ENCODE measurements at places on chromosomes 4 and X.

- H3K4me3 ChIP-seq = no peak overlapping the region
- H3K4me1 ChIP-seq = no peaks in the 10 kb centered on the region
- no peak overlapping the region for H3K27ac ChIP-seq
- no peaks in the 10 kb centered on the region for H3K27me3 ChIP-seq
Observed at GRCh38 chrX:149910178-149910695, 19.1 kb upstream of the HSFX4 start.

- DNase-seq = no peak
- no peaks in the 10 kb centered on the region for H3K36me3 ChIP-seq
- H3K27me3 ChIP-seq = peaks cover 5% of the 10 kb centered on the region
- H3K4me1 ChIP-seq = no peaks in the 10 kb centered on the region
Observed at GRCh38 chr4:8353158-8353669, 83.7 kb downstream of the HTRA3 start.

DNA sequence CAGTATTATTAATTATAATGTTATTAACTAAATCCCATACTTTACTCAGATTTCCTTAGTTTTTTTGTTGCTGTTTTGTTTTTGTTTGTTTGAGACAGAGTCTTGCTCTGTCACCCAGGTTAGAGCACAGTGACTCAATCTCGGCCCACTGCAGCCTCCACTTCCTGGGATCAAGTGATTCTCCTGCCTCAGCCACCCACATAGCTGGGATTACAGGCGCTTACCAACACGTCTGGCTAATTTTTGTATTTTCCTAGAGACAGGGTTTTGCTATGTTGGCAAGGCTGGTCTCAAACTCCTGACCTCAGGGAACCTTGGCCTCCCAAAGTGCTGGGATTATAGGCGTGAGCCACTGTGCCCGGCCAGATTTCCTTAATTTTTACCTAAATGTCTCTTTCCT is 72.2 kb downstream of the ANAPC4 start:
- H3K4me3 ChIP-seq = no peak overlapping the region
- no peaks in the 10 kb centered on the region for H3K36me3 ChIP-seq
- peaks cover 3% of the 10 kb centered on the region for H3K27me3 ChIP-seq
- H3K27ac ChIP-seq = no peak overlapping the region
- DNase-seq = no peak

DNA sequence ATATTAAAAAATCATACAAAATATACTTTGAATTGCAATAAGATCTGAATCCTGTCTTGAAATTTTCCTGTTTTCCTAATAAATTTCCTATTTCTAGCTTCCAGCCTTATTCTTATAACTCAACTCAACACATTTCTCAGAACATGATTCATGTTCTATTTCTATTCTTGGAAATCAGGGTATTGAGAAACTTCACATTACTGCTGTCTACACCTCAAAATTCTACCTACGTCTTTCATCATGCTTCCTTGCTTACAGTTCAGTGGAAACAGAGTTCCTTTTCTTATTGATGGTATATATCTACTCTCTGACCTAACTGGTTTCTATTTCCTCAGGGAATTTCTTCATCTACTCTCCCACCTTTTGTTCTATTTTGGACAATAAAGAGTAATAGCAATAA is 2139.0 kb downstream of the ARAP2 start:
- H3K27me3 ChIP-seq = no peaks in the 10 kb centered on the region
- H3K27ac ChIP-seq = no peak overlapping the region
- no peaks in the 10 kb centered on the region for H3K36me3 ChIP-seq
- no peaks in the 10 kb centered on the region for H3K4me1 ChIP-seq
- DNase-seq = no peak

GRCh38 chr4:92483341-92483740 is 179.6 kb downstream of the GRID2 start:
- H3K36me3 ChIP-seq = no peaks in the 10 kb centered on the region
- no peak overlapping the region for H3K27ac ChIP-seq
- DNase-seq = no peak

DNA sequence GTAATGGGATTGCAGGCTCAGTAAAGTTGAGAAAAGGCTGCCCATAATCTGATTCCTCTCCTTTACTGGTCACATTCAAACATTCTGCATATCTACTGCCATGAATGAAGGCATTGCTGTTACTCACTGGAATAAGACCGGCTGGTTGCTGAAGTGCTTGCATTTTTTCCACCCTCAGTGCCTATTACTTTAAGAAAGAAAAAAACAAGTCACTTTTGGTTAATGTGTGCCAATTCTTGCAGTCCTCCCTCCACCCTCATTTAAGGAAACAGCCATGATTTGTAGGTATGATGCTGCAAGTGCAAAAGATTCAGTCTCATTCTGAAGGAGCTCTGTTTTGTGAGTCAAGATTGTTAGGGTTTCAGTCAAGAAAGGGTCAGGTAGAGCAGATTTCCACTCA is 94.9 kb downstream of the EMCN start:
- no peak for DNase-seq
- H3K4me1 ChIP-seq = no peaks in the 10 kb centered on the region
- peaks cover 5% of the 10 kb centered on the region for H3K27me3 ChIP-seq
- no peaks in the 10 kb centered on the region for H3K36me3 ChIP-seq
- H3K4me3 ChIP-seq = no peak overlapping the region

GRCh38 chr4:92992758-92993157 is 689.0 kb downstream of the GRID2 start:
- H3K27ac ChIP-seq = no peak overlapping the region
- H3K36me3 ChIP-seq = no peaks in the 10 kb centered on the region
- no peak overlapping the region for H3K4me3 ChIP-seq
- no peaks in the 10 kb centered on the region for H3K27me3 ChIP-seq
- no peaks in the 10 kb centered on the region for H3K4me1 ChIP-seq
- DNase-seq = no peak

GRCh38 chr4:20512033-20512792 is 188.0 kb upstream of the PACRGL start:
- H3K4me1 ChIP-seq = no peaks in the 10 kb centered on the region
- no peak overlapping the region for H3K27ac ChIP-seq
- H3K4me3 ChIP-seq = no peak overlapping the region

DNA sequence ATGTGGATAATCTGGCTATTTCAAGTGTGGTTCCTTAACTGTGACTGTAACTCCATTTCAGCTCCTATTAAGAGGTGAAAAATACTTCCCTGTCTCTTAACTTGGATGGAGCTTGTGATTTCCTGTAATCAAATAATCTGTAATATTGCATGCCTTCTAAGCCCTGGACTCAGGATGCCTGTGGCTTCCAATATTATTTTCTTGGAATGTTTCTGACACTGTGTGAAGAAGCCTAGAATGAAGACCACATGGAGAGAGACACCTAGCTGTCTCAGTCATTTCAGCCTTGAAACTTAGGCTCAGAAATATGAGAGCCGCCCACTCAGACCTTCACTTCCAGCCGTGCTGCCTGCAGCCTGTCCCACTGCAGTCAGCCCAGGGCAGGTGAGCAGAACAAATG is 544.3 kb downstream of the TRIML1 start:
- H3K36me3 ChIP-seq = no peaks in the 10 kb centered on the region
- H3K4me1 ChIP-seq = no peaks in the 10 kb centered on the region
- DNase-seq = no peak
- H3K27ac ChIP-seq = no peak overlapping the region
- H3K4me3 ChIP-seq = no peak overlapping the region
